ENCODE measurements at places on chromosomes 2 and 18.

DNA sequence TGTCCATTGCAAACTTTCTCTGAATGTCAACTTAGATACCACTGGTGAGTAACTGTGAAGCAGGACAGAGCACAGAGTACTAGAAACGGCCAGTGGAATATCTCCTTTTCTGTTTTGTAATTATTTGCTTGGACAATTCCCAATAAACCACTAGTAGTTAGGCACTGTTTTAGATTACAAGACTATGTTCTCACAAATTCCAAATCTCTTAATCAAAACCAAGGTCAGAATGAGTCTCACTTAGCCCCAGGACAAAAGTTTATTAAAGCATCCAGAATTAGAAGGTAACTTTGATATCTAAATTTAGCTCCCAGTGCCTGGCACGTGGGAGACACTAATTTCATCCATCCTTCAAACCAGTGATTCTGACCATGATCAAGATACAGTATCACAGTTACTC lies 89.0 kb downstream of the ZNF521 start:
- no peak for DNase-seq

DNA sequence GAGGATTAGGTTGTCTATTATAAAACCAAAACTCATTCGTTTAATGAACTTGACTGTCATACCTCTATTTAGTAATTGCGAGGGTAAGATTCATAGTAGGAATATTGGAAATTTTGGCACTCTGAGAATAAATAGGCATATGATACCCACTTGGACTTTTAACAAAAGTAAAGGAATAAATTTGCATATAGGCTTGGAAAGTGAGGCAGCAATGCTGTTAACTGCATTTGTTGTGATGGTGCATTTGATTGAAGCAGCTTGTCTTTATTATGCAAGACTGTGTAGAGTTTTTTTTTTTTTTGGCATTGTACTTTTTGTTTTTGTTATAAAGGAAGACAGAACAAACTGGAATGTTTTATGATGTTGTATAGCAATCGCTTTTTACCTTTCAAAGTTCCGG lies 18.9 kb downstream of the ITGB1BP1 start:
- DNase-seq = no peak

GRCh38 chr2:218405746-218406208 lies 6.1 kb downstream of the CTDSP1 start:
- no peak for DNase-seq

- DNase-seq = no peak
These were observed 152.0 kb downstream of the CAPN13 start for GRCh38 chr2:30655211-30655610.

DNA sequence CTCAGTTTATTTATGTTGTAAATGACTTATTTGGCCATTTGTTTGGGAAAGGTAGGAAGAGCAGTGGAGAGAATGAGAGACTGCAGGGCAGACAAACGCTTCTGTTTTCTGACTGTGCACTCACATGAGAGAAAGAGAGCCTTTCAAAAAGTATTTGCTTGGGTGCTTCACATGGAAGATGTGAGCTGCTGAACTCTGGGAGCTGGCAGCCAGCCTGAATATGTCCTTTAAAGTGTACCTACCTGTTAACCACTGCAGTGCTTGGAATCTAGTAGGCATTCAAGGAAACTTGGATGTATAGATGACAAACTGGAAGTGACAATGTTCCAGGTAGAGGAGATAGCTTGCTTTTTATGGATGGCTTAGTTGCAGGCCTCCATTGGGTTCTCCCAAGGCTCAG lies 68.8 kb downstream of the PTPRM start:
- DNase-seq = no peak

DNA sequence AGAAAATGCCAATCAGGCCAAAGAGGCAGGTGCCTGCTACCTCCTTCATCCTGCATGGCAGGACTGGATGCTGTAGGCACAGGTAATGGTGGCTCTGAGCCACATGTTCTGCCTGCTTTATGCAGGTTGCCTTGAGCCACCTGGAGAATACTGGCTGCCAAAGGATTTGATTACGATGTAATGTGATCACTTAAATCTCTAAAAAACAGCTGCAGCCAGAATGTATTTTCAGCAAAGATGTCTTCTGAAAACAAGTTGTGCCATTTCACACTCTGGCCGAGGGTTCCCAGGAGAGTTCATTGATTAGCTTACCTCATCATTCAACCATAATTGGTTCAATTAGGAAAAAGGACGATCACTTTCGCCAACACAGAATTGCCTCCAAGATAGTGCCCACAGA lies 17.9 kb upstream of the MSGN1 start:
- DNase-seq = no peak

DNA sequence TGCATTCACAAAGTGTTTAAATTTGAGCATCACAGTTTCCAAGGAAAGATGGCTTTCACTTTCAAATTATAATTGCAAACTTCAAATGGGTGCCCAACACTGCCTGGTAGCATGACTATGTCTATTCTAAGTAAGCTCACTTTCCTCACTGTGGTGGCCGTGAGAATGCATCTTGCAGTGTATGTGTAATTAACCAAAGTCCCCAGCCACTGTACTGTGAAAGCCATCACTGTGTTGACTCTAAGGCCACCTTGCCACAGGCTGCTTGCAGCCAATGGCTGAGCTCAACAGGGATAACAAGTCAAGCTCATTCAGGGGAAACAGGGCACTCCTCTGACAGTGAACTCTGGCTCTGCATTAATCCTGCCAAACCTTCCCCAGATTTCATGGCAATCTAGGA lies 43.3 kb upstream of the LGALSL start:
- DNase-seq = no peak

DNA sequence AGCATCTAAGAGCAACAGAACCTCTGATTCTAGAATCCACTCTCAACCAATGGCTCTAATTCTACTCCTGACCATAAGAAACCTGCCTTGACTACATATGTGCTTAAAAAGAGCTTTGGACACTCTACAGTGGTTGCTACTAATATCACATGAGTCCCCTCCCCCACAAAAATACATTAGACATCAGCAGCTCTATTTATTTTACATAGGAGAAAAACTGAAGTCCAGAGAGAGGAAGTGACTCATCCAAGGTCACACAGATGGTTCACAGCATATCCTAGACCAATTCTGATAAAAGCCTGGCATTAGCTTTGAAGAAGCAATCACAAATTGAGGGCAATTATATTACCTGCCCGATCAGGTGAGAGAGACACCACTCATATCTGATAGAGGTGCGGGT lies 49.8 kb downstream of the ALK start:
- no peak for DNase-seq
